ENCODE measurements at places on chromosomes 6 and 20. TPM values are rescaled to one million over a fixed set of nuclear protein-coding genes. Genes with fewer than 3 reads are reported as not detected.

Gene EPHA7
- not detected for total RNA-seq

Gene WFDC5
- not detected for total RNA-seq

Gene SMLR1
- 23.7 TPM for total RNA-seq

Gene RBPJL
- not detected for total RNA-seq

Gene ADTRP
- total RNA-seq = 0.53 TPM

Gene NKX2-2
- total RNA-seq = not detected

Gene TREM2
- total RNA-seq = 0.20 TPM

- DNase-seq = no peak
Measured at GRCh38 chr6:141963543-141964295, 169.0 kb upstream of the GJE1 start.

GRCh38 chr6:142329486-142330113, 27.8 kb downstream of the ADGRG6 start:
- DNase-seq = no peak

- no peak for DNase-seq
Measured at GRCh38 chr20:47019121-47019824, 124.6 kb downstream of the EYA2 start.

GRCh38 chr6:128519931-128520435, 416 bp downstream of the PTPRK start:
- no peak for DNase-seq

- no peak for DNase-seq
Measured at GRCh38 chr6:41573985-41574384, 27.8 kb downstream of the FOXP4 start.

DNA sequence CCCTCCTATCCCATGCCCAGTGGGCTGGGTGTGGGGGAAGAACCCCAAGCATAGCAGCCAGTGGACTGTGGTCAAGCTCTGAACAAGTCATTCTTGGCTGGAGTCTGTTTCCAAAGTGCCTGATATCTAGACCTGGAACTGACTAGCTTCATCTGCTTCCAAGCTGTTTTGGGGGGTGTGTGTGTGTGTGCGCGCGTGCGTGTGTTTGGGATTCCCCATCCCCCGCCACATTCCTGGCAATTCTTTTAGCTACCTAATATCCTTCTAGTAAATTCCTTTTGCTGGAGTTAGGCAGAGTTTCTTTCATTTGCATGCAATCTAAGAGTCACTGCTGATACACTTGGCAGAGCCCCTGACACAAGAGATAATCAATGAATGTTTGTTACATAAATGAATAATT, 7.8 kb downstream of the PAK5 start:
- no peak for DNase-seq

- no peak for DNase-seq
Measured at GRCh38 chr6:139291813-139292619, at the start of gene TXLNB. TXLNB (minus strand) TSS chr6:139291998; CDS start chr6:139288899, 3,099 bp downstream.

DNA sequence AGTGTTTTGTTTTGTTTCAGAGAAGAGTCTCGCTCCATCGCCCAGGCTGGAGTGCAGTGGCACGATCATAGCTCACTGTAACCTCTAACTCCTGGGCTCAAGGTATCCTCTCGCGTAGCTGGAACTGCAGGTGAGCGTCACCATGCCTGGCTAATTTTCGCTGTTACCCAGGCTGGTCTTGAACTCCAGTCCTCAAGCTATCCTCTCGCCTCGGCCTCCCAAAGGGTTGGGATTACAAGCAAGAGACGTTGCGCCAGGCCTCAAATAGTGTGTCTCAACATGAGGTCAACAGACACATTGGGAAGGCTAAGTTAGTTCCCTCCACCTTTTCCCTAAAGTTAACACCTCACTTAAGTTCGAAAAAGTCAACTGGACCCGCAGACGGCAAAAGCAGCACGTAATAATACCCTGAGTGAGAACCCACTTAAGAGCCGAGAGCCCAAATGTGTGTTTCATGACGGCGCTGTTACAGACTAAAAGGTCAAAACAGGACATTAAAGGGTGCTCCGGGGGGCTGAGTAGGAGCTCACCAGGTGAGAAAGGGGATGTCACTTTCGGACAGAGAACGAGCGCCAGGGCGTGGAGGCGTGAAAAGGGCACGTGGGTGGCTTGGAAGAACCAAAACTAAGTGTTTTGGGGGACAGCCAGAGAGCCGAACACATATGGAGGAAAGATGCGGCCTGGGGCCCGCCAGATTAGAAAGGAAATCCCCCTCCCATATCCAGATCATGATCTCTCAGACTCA, 499 bp downstream of the TTI1 start:
- DNase-seq = no peak

GRCh38 chr20:8183526-8183925, 51.5 kb downstream of the PLCB1 start:
- DNase-seq = no peak

- DNase-seq = no peak
Measured at GRCh38 chr6:24231438-24231977, 105.5 kb downstream of the NRSN1 start.

DNA sequence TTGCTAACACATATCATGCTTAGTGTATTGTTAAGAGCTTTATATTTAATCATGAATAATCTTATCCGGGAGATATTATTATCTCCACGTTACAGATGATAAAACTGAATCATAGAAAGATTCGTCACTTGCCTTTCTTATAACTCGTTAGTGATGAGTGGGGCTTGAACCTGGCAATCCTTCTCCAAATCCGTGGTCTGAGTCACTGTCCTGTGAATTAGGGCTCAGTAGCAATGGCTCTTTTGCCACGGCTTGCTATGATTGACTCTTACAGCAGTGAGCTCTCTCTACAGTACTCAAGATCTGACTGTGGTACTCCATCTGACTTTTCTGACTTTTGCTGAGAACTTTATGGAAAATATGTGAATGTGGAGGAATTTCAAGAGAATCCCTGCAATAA, 246.9 kb downstream of the PACRG start:
- no peak for DNase-seq

DNA sequence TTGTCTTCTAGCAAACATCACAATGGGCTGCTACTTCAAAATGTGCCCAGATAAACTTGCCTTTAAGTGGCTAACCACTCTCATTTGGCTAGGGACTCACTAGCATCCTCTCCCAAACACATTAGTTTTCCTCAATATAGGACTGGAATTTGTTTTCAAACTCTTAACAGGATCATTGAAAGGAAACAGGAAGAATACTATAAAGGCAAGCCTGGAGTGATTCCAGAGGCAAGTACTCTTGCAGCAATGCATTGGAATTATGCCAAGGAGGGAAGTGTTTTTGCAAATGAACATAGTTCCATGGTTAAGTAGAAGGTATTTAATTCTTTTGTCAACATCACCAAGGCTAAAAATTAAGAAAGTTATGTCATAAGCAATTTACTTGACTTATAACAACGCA, 12.2 kb downstream of the EPHA7 start:
- no peak for DNase-seq

DNA sequence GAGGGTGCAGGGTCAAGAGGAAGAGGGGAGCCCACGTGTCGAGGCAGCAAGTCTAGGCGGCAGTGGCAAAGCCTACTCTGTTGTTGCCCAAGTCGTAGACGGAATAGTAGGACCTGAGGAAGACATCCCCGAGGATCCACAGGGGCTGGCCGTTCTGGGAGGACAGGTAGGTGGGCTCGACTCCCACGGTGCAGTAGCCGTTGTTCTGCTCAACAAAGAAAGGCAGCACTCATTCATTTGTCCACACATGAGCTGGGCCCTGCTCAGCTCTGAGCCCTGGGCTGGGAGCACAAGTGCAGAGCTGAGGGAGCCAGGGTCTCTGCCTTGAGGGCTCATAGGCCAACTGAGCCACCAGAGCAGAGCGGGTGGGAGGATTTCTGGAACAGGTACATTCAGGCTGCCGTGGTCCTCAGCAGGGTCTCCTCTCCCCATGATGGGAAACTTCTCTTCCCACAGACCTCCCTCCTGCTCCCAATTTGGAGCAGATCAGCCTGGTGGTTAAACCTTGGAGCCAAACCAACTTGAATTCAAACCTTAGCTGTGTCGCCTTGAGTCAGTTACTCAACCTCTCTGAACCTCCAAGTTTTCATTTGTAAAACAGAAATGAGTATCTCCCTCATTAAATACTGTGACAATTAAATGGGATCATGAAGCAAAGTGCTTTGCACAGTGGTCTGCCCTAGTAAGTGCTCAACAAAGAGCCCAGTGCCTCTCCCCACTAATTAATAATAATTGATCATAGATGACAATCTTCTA, 1.6 kb upstream of the TFEB start:
- DNase-seq = no peak

DNA sequence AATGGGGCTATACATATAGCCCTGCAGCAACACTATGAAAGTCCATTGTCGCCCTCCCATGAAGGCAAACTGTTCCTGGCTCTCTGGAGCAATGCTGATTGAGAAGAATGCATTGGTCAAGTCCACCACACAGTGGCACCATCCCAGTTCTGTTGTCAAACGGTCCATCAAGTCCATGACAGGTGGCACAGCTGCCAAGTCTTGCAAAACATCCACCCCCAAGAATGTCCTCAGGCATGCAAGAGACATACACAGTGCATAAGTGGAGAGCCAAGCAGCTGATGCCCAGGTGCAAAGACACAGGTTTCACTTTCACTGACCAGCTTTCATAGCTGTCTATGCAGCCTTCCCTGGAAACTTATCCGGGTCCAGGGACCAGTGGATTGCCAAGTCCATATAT, 17.5 kb downstream of the ZNF391 start:
- DNase-seq = no peak

DNA sequence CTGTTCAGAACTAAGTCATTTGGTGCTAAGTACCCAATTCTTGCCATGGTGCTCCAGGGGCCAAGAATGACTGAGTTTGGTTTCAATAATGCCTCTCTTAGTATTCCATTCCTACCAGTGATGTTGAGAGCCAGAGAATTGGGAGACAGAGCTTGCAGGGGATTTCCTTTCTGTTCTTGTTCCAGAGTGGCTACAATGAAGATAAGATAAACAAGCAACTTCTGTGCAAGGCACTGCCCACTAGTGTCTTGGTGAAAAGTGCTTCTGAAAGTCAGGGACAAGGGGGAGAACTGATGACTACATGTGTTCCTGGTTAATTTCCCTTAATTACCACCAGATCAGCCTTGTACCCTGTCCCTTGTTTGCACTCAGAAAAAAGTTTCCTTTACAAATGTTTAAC, 421.6 kb downstream of the BCKDHB start:
- no peak for DNase-seq

DNA sequence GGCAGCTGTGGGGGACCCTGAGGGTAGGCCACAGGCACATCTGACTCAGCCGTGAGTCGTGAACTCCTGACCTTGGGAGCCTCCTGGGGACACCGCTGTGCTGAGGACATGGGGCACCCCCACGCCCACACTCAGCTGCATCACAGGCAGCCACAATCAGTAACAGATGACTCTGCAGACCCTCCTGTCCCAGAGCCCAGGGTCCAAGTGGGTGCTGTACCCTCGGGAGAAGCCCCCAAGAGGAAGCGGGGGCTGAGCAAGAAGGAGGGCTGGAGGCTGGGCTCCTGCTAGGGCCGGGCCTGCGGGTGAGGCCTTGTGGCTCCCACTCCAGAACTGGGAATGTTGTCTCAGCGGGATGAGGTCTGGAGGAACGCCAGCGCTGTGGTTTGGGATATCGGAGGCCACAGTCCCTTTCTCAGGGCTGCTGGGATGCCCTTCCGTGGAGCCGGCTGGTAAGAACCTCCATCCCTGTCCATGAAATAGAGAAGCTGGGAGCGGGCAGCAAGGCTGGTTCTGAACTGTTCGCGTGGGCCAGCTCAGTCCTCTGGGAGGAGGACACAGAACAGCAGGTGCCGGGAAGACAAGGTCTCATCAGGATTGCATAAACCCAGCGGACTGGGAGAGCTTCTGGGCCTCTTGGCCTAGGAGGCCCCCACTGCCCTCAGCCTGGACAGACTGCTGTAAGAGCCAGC, 3.1 kb upstream of the LAMA5 start:
- DNase-seq = no peak

GRCh38 chr6:130105996-130106704, 87.8 kb downstream of the L3MBTL3 start:
- no peak for DNase-seq

- no peak for DNase-seq
Measured at GRCh38 chr6:105069821-105070445, 109.9 kb downstream of the POPDC3 start.

DNA sequence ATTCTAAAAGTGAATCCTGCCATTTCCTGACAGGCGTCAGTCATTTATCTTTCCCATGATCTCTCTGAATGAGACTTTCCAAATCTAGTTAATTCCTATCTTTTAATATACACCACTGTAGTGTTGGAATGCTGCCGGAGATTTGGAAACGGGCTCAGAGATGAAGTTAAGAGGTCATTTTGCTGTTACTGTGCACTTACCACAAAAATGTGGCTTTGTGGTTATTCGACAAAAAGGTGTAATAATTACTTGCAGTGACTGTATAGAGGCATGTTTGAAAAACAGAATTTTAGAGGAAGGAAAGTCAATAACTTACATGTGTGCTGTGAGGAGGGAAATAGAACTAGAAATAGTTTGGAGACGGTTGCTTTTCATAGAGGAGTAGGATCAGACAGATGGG, 460.2 kb upstream of the BTBD3 start:
- DNase-seq = no peak

DNA sequence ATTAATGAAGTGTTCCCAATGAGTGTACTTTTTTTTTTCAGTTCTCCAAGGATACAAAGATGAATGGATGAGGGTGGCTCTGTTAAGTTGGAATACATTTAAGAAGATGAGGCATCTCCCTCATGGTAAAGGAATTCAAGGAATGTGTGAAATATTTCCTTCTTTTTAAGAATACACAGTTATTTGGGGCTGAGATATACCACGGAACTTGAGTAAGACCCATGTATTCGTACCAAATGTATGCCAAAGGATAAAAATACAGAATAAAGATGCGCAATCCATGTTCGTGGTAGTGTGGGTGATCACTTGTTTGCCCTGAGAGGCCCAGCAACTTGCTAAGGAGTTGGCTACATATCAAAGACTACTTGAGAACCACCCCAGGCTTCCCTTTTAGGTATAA, 164.2 kb upstream of the TCF21 start:
- no peak for DNase-seq

GRCh38 chr20:44884907-44885391, 556 bp upstream of the YWHAB start:
- no peak for DNase-seq

DNA sequence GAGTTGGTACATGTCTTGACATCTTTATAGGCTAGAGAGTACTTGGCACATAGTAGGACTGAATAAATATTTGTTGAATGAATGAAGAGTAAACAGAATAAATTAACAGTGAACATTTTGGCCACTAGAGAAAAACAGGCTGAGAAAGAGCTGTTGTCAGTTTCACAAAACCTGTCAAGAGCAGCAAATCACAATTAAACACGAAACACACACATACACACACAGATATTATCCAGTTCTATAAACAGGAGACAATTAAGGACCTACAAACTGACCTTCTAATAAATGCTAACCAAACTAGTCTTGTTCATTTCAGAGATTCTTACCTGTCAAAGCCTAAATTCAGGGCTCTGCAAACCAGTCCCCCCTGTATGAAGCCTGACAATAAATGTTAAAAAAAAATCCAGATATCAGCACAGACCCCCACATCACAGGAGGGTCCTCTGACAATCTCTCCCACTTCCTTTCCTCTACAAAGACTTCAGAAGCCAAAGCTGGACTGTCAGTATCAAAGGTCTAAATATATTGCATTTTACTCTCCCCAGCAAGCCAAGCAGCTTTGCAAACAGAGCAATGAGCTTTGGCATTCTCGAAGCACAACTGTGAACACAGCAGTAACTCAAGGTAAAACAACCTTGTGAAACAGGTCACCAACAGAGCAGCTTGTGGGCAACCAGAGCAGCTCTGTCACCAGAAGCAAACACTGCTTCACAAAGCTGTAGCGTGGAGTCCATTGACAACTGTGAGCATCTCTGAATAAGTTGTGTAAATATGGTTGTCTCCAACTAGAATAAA, 229.9 kb downstream of the TBXT start:
- peak; percentile 65 for DNase-seq

Data from right lobe of liver (tissue), 6 donors.